NCI-H1930 (cell line): ENCODE measurements at places on chromosomes 4 and X.

DNA sequence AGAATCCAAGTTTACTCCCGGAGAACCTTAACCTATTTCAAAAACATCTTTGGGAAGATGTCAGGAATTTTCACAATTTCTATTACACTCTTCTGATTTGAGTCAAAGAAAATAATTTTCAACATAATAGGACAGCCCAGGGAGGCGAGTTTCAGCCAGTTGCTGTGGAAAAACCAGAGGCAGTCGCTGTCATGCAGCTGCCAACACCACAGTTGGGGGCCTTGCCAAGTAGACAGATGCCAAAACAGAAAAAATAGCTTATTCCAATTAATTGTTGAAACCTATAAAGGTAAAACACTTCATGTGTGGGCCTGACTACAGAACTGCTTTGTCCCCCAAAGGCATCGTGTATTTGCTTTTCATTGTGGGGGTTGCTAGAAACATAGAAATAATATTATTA lies 225.8 kb downstream of the DMD start:
- DNase-seq = no peak

DNA sequence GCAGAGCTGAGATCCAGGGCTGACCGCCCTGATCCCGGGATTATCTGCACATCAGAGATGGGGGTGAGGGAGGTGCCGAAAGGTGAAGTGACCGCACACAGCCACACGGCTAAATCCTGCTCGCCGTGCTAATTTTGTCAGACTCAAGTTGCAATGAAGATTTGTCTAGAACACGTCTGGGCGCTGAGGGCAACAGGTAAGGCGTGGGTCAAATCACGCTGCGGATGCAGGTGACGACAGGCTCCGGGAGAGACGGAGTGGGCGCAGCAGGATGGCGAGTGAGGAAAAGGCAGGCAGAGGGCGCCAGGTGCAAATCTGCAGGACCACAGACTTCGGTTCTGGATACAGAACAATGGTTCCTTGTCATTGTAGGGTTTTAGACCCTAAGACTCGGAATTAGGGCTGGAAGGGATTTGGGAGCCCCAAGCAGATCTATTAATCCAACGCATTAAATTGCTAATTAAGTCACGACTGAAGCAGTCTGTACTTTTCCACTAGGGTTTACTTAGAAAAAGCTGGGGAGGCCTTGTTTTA lies 1.9 kb upstream of the TBC1D14 start:
- DNase-seq = peak; percentile 8

GRCh38 chr4:52552778-52553177 lies 106.3 kb downstream of the USP46 start:
- no peak for DNase-seq

- no peak for DNase-seq
These were observed 113.0 kb downstream of the DTHD1 start for GRCh38 chr4:36394352-36394903.

DNA sequence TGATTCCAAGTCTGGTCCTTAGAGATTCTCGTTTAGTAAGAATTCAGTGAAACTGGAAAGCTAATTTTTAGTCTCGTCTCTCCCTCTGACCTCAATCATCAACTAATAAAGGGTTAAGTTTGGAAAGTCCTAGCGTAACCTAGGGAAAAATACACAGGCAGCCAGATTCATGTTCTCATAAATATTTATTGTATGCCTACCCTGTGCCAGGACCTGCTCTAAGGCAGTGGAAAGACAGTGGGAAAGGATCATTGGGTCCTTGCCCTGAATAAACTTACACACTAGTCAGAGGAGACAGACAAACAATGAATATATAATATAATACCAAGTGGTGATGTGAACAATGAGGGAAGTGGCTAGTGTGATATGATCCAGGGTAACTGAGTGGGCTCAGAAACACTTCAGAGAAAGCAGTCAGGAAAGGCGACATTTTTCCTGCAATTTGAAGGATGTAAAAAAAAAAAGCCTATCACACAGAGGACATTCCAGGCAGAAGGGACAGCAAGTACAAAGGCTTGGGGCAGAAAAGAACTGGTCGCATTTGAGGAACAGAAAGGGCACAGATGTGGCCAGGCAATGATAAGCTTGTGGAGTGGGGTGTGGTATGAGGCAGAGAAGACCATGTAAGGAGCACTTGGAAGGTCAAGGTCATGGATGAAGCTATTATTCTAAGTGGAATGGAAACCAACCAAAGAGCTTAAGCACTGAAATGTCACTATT lies 128.8 kb downstream of the AMELX start:
- no peak for DNase-seq

GRCh38 chrX:118974088-118974907 lies at the start of gene LONRF3:
TSS of gene LONRF3 (plus strand) at chrX:118974618. CDS start at chrX:118974781, 163 bp downstream.
- DNase-seq = no peak

DNA sequence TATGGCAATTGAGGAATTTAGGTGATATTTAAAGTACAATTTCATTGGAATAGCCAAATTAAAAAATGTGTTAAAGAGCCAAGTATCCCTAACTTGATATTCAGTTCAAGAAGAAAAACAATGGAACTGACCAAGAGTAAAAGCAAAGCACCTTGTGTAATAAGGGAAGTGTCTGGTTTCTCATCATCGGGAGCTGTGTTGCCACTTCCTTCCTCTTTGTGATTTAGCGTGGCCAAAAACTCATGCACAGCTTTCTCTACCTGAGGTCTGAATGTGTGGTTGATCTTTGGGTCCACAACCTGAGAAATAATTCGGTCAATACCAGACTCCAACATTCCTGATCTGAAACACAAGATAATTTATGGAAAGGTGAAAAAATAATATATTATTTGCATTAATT lies 12.4 kb downstream of the BOD1L1 start:
- DNase-seq = no peak

DNA sequence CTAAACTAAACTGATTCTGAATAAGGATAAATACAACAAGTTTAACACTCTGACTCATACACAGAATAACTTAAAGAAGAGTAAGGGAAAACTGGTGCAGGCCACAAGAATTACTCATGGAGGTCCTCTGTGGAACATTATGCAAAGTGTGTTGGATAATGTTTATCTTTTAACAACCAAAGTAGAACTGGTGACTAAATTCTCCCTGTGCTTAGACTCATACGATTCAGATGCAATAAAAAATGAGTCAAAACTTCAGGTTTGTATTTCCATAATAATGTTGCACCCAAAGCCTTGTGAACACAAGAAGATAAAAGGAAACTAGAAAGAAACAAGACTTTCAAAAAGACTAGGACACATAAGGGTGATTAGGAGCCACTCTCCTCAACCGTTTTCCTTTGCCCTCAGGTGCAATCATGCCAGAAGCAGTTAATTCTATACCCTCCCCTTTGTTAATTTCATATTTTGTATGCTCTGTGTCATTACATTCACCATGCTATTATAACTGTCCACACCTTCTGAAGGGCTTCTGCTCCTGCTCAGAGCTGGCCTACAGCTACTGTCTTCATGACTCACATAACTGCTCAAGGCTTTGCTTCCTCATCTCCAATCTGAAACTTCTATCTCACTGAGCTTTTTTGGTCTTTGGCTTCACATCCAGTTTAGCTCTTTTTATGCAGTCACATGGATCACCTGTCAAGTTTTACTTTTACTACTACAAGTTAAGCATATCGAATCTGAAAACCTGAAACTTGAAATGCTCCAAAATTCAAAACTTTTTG lies 60.2 kb downstream of the KCNIP4 start:
- no peak for DNase-seq

GRCh38 chrX:123184219-123184865 lies at the start of gene GRIA3:
TSS of gene GRIA3 (plus strand) at chrX:123184278. CDS start at chrX:123184536, 258 bp downstream.
- DNase-seq = no peak
